ENCODE measurements at places on chromosomes 1 and 21. TPM values are rescaled to one million over a fixed set of nuclear protein-coding genes. Genes with fewer than 3 reads are reported as not detected.

The TMEM51 gene
- 5.2 TPM for total RNA-seq

The ZFP69 gene
- total RNA-seq: 2.4 TPM

The NR5A2 gene
- total RNA-seq: 16.8 TPM

The LCK gene
- not detected for total RNA-seq

The KRTAP11-1 gene
- not detected for total RNA-seq

The SLC30A2 gene
- total RNA-seq: not detected

Measured in bladder microvascular endothelial cell (primary cell).